ENCODE measurements at places on chromosomes 5 and 9.

DNA sequence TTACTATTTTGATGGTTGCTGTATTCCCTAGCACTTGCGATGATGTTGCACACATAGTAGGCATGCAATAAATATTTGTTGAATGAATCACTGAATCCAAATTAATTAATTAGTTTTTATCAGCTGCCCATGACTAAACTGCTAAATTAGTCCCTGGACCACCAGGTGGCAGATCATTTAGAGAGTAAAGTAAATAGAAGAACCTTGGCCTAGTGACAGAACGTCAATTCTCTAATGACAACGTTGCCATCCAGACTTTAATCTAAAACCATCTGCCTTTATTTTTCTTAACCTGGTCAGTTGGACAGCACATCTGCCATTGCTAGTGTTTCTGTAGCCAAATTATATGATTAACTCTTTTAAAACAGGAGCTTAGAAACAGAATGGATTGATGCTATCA, 457.5 kb downstream of the KIF4B start:
- no peak for DNase-seq

DNA sequence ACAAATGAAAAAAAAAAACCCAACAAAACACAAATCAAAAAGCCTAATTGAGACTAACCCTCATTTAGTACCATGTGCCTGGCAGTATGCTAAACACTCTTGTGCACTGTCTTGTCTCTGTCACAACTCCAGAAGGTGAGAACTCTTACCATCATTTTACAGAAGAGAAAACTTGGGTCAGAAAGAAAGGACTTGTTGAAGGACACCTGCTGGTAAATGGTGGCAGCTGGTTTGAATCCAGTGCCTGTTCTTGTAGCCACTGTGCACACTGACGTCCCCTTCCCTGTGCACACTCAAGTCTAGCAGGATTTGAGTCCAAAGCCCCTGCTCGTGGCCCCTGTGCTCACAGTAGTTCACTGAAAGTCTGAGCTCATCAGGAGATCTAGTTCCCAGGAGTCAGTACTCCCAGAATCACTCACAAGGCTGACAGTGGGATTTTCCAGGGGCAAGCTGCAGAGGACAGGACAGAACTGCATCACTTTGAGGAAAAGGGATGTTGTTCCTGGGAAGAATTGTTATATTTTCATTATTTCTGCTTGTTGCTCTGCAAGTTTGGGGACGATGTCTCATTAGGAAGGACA, 43.0 kb upstream of the HSD17B4 start:
- DNase-seq, result no peak

DNA sequence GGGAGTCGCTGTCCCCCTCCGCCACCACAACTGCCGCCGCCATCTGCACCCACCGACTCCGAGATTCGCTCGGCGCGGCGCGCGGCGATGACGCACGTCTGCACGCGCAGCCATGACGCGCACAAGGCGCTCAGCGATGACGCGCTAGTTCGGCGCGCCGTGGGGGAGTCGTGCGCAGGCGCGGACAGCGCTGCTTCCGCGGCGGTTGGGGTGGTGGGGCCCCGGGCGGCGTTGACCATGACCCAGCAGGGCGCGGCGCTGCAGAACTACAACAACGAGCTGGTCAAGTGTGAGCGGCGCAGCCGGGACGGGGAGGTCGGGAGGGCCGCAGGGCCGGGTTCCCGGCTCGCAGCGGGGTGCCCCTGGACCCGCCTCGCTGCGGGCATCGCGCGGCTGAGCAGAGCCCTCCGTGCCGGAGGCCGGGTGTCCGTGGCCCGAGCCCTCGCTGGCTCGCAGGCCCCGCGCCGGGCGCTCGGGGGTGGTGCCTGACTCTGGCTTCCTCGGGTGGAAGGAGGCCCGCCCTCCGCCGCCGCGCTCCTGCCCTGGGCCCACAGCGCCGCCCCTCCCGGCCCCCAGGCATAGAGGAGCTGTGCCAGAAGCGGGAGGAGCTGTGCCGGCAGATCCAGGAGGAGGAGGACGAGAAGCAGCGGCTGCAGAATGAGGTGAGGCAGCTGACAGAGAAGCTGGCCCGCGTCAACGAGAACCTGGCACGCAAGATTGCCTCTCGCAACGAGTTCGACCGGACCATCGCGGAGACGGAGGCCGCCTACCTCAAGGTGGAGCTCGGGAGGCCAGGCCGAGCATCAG, at the start of the genes ANAPC2 and SSNA1:
TSS of gene ANAPC2 (minus strand) at position 71 of the 807 bp plus-strand sequence. CDS start at position 43, 28 bp downstream.
TSS of gene SSNA1 (plus strand) at position 187 of the 807 bp plus-strand sequence. CDS start at position 238, 51 bp downstream.
- peak; percentile 98 for DNase-seq

DNA sequence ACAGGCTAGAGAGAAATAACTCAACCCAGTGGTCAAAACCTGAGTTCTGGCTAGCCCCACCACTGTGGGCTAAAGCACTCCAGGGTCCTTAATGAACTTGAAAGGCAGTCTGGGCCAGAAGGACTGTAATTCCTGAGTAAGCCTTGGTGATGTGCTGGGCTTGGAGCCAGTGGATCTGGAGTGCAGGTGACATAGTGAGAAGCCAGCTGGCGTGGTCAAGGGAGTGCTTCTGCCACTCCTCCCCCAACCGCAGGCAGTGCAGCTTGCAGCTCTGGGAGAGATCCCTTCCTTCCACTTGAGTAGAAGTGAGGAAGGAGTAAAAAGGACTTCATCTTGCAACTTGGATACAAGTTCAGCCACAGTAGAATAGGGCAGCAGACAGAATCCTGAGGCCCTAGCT, 424.0 kb downstream of the CDH18 start:
- DNase-seq, result no peak

DNA sequence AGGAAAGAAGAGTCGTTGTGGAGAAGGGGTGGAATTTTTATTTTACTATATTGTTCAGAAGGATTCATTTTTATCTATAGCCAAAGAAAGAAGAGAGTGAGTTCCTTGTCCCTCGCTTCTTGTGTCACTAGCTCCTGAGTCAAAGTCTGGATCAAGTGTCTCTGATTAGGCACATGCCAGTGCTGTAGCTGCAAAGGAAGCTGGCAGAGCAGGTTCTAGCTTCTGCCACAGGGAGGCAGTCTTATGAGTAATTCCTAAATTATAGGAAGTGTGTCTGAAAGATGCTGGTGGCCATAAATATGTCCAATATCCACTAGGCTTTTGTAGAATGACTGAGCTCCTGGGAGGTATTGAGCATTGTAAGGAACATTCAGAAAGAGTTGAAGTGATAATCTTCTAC, 84.7 kb downstream of the DOCK2 start:
- no peak for DNase-seq

GRCh38 chr5:118491351-118491750, 497.0 kb downstream of the DTWD2 start:
- DNase-seq, result no peak

- DNase-seq, result no peak
Measured at GRCh38 chr5:78661691-78662090, 13.1 kb upstream of the LHFPL2 start.

GRCh38 chr9:109254317-109254716, 66.5 kb downstream of the EPB41L4B start:
- DNase-seq, result no peak

- DNase-seq, result no peak
Measured at GRCh38 chr9:135136481-135136880, 49.0 kb downstream of the OLFM1 start.

DNA sequence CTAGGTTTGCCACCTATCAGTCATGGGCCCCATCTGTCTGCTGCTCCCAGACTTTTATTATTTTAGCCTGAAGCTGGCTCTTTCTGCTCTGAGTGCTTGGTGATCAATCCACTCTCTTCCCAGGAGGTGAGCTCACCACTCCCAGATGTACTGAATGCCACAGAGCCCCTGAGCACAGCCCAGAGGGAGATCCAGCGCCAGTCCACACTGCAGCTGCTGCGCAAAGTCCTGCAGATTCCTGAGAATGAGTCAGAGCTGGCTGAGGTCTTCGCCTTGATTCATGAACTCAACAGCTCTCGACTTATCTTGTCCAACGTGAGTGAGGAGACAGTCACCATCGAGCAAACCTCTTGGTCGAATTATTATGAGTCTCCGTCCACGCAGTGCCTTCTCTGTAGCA, 36.0 kb downstream of the HMGXB3 start:
- no peak for DNase-seq

DNA sequence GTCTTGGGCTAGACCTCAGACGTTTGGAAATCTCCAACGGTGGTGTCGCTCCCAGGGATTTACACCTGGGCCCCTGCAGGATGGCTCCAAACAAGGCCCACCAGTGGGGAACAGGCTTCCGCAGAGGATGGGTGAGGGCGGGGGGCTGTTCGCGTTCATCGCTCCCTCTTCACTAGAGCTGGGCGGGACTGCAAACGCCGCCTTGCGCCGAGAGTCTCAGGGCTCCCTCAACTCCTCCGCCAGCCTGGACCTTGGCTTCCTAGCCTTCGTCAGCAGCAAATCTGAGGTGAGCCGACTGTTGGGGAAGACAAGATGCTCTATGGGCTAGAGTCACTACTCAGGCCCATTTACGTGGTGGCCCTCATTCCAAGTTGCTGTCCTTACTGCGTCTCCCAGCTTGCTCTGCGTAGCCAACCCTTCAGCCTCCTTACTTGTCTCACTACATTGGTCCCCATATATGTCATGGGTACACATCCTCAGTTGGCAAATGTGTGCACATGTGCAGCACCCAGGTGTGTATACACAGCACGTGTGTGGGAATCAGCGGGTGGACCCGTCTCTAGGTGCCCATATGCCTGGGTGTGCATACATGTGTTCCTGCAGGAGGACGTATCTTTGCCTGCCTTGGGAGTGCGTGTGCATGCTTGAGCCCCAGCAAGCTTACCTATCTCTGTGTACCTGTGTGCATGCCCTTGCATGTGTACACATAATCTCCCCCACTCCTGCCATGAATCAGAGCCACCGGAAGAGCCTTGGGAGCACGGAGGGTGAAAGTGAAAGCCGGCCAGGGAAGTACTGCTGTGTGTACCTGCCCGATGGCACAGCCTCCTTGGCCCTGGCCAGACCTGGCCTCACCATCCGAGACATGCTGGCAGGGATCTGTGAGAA, 10.5 kb downstream of the RGS14 start:
- DNase-seq, result no peak

DNA sequence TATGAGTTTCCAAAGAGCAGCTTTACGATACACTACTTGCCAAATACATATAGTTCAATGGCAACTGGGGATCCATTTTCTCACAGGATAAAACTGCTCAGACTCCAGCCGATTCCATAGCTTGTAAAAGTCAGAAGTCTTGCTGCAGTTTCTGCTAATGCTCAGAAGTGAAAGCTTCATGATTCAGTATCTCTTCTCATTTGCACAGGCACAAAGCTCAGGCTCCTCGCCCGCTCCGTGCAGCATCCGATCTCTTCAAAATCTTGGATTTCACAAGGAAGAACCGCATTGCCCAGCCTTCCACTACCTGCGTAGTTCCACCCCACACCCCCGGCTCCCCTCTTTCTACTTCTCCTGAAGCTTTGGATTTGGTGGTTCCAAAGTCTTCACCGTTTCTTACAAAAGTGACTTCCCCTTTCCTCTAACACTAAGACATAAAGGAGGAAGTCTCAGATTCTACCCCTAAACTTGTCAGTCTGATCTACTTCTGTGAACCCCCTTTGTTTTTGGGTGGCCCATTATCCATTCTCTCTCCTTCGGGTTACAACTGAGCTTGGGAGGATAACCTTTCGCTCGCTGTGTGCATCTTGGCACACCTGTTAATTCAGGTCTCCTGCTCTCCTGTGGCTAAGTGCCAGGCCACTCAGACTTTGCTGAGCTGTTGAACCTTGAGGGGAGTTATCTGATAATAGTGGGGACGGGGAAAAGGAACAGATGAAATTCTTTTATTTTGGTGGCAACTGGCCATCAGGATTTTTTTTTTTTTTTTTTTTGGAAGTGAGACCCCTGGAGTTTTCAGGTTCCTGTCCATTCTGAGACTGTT, 194.1 kb downstream of the GNA14 start:
- no peak for DNase-seq

- DNase-seq, result no peak
Measured at GRCh38 chr9:107155244-107155817, 127.7 kb upstream of the RAD23B start.

DNA sequence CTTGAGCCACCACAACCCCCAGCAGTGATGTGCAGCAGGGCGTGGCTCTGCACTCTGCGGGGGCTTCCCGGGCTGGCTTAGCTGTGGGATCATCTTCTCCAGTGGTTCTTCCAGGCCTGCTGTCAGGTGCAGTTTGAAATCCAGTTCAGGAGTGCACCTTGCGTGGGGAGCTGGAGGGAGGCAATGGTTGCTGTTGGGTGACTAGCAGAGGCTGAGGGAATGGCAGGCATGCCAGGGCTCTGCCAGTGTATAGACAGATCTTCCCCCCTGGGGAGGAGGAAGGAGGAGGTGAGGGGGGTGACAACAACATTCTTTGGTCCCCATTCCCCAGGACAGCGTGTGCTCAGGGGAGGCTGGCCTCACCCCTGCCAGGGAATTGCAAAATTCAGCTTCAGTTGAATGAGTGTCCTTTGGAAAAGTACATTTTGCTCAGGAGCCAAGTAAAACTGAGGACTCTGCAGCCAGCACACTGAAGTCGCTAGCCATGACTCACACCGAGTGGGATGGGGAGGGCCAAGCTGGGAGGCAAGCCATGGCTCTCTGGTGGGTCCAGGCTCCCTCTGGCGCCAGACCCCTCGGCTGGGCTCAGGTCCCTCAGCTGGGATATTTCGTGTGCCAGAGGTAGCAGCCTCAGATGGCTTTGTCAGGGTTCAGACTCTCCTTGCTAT, 35.0 kb downstream of the ERGIC1 start:
- no peak for DNase-seq

GRCh38 chr5:53126521-53126920, 17.0 kb upstream of the MOCS2 start:
- DNase-seq, result no peak

DNA sequence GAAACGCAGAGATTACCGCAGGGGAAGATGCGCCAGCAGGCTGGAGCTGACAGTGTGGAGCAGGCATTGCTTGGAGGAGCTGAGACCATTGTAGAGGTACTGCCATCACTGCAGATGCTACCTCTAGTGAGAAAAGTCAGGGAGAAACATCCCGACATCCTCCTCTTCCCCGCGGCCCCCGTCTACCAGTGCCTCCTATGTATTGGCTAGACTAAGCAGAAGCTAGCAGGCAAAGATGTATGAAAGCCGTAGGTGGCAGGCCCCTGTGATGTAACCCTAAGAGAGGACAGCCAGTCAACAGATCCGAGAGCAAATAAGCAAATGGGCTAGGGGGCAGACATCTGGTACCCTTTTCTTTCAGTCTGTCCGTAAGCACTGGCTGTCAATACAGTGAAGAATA, 115.5 kb upstream of the ACTBL2 start:
- no peak for DNase-seq

DNA sequence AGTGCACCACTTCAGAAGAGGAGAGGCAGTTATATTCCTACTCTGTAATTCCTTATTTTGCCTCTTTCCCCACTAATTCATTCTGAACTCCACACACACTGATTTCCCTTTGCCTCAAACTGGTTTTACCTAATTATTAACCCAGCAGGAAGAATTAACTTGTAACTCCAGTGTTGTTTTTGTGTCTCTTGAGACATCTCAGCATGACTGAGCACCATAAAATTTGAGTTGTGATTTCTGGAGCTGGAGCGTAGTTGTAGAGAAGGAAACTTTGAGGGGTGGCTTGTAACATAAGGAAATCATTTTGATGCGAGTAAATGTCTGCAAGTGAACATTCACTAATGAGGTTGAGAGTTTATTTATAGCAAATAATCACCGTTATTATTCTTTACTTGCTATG, 265.2 kb downstream of the TMEM38B start:
- no peak for DNase-seq

All from neural progenitor cell (in vitro differentiated cells).